Left ventricle myocardium superior (tissue), 1 donor: ENCODE measurements at places on chromosomes 13 and 19. TPM values are rescaled to one million over a fixed set of nuclear protein-coding genes. Genes with fewer than 3 reads are reported as not detected.

SLC15A1 gene
- not detected for total RNA-seq

- no peak for DNase-seq
These were observed 38.6 kb upstream of the FBXL3 start for GRCh38 chr13:77065461-77066147.

GRCh38 chr13:41460930-41461329 lies 3.6 kb downstream of the RGCC start:
- DNase-seq: no peak

DNA sequence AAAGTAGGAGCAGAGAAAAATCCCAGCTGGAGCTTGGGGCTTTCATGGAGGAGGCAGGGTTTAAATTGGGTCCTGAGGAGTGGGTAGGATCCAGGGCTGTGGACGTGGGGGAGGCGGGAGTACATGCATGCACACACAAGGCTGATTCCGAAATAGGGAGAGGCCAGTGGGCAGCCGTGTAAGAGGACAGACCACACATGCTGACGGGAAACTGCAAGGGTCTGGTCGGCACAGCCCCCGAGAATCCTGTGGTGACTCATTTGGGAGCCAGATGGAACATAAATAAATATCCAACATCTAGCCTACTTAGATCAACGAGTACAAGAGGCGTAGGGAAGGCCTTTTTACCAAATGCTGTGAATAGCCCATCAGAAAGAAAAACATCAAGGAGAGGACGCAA lies 216.3 kb upstream of the ZNF507 start:
- DNase-seq: no peak
